ENCODE measurements at places on chromosomes 12 and 14.
A peak's percentile ranks its signal among the peaks of the same experiment; 100 is the strongest.

- DNase-seq, result peak; percentile 48
These were observed 19.9 kb downstream of the BDKRB2 start for GRCh38 chr14:96224480-96225096.

DNA sequence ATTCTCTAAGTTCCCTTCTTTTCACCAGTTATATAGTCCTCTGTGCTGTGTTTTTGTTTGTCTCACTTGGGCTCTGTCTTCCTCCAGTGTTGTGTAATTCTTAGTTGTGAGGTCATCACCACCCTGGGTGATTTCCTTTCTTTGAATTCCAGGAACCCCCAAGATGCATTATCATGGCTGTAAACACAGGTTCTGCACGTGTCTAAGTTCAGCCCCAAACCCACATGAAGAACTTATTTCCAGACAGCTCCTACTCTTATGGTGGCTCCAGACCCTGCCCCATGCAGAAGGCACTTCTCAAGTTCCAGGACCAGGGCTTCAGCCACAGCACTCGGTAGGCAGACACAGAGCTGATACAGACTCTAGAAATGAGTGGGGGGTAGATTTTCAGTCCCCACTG lies 560.5 kb downstream of the BCL11B start:
- no peak for DNase-seq

DNA sequence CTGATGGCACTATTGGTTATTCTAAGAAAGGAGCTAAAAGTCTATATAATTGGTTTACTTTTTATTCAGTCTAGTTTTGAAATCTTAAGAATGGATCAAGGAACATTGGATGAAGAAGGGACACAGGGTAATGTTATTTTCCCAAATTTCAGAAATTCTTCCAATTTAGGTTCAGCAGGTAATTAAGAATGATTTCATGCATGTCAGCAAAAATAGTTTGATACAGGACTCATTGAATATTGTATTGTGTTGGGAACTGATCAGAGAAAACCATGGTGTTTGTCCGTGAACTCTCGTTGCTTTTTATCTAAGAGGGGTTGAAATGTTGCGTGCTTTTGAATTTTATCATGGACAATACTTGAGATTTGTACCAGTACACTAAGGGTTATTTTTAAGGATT lies 58.6 kb downstream of the PDE3A start:
- DNase-seq, result no peak

DNA sequence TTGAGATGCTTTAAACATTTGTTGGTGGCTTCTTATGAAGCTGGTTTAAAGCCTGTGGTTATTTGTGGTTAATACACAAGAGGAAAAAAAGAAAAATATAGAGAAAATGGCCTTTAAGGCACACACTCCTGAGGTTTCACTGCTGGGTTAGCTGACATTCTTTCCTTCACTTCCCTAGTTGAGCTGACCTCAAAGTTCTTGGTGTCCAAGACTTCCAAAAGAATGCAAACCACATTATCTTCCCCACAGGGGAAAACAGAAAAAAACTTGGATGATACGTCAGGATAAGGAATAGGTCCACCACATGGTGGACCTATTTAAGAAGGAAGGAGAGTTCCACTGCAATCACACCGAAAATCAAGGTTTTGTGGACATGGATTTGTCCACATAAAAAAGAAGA lies 94.3 kb downstream of the SLC25A21 start:
- no peak for DNase-seq

GRCh38 chr12:56487448-56488040 lies 417 bp downstream of the GLS2 start:
- peak; percentile 26 for DNase-seq

- DNase-seq, result no peak
These were observed 125.8 kb downstream of the C12orf42 start for GRCh38 chr12:103369929-103370328.

GRCh38 chr14:75907756-75908359 lies 73.9 kb downstream of the TGFB3 start:
- DNase-seq, result no peak

DNA sequence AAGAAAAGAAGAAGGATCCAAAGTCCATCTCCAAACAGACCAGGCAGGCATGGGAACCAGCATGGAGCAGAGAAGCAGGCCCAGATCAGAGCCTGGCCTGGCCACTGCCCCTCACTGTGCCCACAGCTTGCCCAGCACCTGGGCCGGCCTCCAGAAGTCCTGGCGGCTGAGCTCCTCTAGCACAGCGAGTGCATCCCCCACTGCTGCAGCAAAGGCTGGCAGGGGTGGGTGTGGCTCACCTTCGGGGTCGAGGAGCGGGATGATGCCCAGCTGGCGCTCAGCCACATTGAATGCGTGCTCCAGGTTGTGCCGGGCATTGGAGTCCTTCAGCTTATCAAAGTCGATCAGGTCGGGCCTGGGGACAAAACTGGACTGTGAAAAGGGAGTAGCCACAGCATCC lies 78.7 kb downstream of the SPTB start:
- no peak for DNase-seq

- no peak for DNase-seq
These were observed 152.2 kb upstream of the CNOT2 start for GRCh38 chr12:70091021-70091521.

GRCh38 chr12:126355346-126355745 lies 1290.1 kb downstream of the AACS start:
- no peak for DNase-seq

DNA sequence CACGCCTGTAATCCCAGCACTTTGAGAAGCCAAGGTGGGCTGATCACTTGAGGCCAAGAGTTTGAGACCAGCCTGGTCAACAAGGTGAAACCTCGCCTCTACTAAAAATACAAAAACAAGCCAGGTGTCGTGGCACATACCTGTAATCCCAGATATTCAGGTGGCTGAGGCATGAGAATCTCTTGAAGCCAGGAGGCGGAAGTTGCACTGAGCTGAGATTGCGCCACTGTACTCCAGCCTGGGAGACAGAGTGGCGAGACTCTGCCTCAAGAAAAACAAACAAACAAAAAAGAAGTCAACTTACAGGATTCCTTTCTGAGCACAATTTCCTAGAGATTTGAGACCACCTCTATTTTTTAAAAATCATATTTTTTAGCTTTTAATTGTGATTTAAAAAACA lies 45.3 kb downstream of the DGLUCY start:
- no peak for DNase-seq

DNA sequence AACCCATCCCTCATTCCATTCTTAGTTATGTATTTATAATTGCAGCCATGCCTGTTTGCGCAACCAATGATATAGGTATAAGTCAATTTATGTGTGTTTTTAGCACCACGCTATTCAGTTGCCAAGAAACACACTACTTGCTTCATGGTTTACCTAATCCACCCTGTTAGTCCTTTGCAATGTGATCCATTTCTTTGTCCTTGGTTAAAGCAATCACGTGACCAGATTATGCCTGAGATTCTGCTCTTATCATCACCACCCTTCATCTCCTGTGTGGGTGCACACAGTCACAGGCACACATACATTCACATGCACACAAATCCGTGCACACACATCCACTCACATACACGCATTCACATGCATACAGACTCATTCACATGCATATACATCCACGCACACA lies 52.3 kb upstream of the KCNA5 start:
- DNase-seq, result no peak
